ENCODE measurements at places on chromosomes 7 and 10.

DNA sequence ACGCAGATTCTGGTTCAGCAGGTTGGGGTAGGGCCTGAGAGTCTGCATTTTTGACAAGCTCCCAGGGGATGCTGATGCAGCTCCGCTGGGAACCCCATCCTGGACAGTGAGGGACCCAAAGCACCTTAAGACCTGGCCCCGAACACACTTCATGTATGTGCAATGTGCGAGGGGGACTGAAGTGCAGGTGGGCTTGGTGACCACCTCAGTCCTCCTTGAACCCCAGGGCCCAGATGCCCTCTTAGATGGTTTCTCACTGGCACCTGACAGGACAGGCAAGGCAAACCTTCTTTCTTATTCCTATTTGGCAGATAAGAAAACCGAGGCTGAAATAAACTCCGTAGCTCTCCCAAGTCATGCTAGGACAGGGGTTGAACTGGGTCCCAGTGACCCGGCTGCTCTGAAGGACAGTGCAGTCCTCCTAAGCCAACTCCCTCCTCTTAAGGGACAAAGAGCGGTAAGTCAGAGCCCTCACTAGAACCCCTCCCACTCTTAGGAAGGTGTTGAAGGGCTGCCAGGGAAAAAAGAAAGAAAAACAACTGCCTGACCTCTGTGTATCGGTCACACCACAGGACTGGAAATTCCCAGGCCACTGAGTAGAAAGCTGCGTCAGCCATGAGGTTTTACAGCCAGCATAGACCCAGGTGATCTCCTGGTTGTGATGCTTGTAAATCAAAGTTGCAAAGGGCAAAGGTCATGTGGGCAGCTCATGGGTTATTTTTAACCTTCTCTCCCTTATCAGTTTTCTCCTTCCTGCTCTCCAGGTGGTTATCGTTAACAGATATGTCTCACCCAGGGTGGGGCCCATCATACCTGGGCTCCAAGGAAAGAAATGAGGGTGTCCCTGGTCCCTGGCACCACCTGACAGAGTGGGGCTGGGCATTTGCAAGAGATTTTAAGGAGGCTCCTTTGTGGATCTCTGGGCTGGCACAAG lies 90.9 kb upstream of the SMNDC1 start:
- peak; percentile 79 for DNase-seq

- no peak for DNase-seq
Measured at GRCh38 chr10:18350340-18350739, 210.1 kb downstream of the CACNB2 start.

DNA sequence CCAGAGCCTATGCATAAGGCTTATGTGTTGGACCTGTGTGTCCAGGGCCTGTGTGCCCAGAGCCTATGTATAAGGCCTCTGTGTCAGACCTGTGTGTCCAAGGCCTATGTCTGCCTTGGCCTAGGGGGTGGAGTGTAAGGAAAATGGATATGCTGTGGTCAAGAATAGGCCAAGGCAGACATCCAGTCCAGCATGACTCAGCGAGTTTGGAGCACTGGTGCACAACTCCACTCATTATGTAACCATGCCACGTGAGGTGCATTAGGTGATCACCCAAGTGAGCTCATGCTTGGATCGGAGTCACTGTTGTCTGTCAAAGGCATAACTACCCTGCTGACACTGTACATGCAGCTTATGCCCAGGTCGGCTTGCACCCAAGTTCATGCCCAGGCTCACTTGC lies 238.9 kb downstream of the CACNA2D1 start:
- peak; percentile 50 for DNase-seq

DNA sequence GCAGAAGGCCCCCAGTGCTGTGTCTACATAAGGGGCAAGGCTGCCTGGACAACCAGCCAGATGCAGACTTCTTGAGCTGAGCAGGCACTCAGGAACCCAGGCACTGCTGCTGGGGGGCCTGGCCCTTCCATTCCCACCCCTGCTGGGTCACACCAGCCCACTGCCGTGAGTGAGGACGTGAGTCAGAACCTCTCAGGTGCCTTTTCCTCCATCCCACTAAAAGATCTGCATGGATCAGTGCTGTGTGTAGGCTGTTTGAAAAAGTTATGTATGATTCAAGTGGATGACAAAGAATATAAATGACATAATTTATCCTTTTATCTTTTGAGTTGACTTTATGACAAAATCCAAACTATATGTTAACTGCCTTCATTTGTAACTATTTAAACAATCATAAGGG lies 499.3 kb downstream of the INHBA start:
- no peak for DNase-seq

DNA sequence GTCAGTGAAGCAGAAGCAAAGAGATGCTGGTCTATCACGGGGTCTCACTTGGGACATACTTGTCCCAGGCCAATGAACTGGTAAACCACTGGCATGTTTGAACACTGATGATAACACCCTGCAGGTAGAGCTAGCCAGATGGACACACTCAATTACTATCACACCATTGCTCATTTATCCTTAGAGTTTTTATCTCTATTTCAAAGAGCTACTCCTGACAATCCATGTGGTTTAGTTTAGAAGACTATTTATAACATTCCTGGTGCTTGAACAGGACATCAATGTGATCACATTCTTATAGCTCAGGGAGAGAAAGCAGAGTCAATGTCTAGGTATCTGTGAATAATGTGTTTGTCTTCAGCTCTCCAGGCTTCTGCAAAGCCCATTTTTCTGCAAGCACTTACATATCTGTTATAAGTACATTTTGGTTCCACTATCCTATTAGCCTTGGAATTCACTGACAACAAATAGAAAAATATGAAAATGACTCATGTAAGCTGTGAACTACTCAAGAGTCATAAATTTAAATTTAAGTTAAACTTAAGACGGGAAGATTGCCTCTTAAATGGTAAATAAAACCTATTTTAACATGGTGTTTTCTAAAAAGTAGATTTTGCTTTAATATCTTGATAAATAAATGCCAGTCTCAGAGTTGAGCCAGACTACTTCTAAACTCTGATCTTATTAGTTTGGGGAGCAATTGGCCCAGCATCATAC lies 106.7 kb upstream of the MBL2 start:
- DNase-seq: no peak

DNA sequence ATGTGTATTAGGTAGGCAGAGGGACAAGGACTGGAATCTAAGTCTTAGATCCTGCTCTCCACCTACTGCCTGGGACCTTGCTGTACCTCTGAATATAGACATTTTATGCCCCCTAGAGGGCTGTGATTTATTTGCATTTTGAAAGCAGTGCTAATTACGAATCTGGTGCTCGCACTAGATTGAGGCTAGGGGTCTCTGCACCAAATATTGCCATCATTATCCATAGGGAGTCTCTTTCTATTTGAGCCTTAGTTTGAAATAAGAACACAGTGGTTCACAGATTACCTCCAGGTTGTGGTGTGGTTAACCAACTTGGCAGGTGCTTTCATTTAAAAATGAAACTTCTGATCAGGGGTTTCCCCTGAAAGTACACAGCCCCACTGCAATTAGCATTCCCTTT lies 41.8 kb downstream of the CNNM1 start:
- DNase-seq: peak; percentile 67

DNA sequence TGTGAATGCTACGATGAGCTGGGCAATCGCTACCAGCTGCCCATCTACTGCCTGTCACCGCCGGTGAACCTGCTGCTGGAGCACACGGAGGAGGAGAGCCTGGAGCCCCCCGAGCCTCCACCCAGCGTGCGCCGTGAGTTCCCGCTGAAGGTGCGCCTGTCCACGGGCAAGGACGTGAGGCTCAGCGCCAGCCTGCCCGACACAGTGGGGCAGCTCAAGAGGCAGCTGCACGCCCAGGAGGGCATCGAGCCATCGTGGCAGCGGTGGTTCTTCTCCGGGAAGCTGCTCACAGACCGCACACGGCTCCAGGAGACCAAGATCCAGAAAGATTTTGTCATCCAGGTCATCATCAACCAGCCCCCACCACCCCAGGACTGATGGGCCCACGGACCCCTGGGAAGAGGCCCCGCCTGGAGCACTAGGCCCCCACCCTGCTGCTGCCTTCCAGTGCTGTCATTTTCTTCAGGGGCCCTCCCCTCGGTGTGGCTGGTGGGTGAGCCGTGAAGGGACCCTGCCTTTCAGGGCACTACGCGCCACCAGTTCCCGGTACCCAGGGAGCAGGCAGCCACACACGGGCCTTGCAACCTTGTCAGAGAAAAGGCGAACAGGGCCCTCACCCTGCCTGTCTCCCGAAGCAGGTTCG lies 2.3 kb upstream of the ANKRD2 start:
- DNase-seq: no peak

DNA sequence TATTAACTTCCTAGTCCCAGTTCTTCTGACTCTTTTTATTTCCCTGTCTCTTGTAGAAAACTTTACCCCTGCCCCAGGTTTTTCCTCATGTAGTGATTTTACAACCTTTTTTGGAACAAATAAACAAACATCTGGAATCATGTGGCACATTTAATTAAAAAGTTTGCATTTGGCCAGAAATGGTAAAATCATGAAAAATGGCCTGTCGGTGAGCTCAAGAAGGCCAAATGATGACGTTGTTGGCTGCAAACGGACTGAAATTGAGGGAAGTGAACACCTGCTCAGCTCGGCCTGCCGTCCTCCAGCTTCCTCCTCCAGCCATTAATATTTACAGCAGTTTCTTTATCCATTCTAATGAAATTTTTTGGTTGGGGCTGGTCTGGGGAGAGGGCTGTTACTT lies 902.8 kb downstream of the LRMDA start:
- DNase-seq: no peak

DNA sequence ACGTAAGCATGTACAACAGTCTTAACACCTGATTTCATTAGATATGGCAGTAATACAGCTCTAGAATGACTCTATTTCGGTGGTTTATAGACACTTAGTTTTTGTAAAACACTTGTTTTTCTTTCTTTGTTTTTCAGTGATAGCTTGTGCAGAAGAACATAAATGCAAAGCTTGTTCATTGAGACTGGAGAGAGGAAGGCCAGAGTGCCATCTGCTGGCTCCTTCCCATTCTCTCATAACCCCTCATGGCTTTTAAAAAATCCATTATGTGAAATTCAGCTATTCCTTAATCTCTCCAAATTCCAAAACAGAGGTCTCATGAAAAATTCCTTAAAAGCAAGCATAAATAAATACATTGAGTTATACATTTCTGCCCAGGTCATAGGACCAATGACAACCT lies 76.3 kb downstream of the CACNB2 start:
- DNase-seq: no peak

DNA sequence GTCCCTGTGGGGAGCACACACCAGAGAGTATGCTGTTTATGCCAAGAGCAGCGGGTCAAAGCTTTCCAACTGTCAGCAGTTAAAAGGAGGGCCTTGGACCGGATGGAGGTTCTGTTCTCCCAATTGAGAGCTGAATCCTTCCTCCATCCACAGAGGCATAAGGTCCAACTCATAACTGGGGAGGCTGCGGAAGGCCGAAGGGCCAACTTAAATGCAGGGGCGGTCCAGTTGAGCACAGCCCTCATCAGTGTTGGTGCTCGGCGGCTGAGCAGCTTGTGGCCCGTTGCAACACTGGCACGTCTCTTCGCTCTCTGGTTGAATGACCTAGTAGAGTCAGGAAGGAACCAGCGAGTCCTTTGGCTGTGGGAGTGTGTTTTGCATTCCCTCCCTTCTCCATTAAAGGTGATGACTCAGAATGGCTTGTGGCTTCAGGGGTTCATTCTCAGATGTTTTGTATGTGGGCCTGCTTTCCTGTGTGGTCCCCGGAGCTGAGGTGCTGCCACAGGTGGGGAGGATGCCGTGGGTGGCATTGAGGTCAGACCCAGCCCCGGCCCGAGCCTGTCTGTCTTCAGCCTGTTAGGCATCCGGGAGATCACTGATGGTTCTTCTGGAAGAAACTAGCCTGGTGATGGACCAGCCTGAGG lies 44.8 kb upstream of the DMBT1 start:
- DNase-seq: no peak

GRCh38 chr10:42867571-42867970 lies 85.0 kb downstream of the BMS1 start:
- no peak for DNase-seq

GRCh38 chr10:29214551-29214950 lies 74.3 kb upstream of the LYZL1 start:
- no peak for DNase-seq

GRCh38 chr10:62636825-62637248 lies 167.7 kb upstream of the ADO start:
- DNase-seq: no peak

DNA sequence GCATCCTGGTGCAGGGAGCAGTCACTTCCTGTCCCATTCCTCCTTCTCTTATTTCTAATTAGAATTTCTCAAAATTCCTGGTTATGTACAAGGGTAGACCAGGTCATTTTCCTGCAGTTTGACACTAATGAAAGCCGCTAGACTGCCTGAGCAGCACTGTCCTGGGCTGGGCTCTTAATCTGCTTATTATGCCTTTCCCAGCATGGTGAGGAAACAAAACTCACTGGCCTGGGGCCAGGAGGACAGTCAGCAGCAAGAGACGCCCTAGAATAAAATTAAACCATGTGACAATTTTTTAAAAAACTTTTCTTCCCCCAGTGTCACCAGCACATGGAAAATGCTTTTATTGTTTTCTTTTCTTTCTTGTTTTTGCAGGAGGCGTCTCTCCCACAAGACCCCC lies 647.5 kb downstream of the TYW1 start:
- no peak for DNase-seq

DNA sequence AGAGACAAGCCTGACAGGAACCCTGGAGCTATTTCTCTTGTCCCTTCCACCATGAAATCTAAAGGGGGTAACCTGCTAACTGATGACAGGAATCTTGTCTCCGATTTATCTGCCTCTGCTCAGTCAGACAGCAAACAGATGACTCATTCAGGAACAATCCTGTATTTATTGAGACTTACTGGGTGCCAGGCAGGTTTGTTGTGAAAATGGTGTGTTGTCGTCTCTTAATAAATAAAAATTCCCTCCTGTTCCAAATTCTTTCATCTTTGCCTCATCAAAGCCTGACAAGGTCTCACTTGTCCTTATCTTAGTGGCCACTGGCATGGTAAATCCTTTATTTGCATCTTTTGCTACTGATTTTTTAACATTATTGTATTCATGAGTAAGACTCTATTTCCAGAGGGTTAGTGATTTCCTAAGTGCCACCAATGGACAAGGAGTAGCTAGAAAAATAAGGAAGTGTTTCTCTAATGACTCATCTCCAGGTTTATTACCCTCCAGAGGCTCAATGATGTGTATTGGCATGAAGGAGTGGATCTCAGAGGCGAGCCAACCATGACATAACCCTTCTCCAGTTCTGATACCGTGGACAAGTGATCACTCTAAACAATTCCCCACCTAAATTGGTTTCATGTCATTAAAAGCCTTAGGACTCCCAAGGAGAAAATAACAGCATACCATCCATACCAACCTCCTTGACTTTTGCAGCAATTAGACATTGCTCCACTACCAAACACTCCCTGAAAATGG lies 724.0 kb downstream of the GRID1 start:
- peak; percentile 95 for DNase-seq
